ENCODE measurements at places on chromosomes 12 and 14.
A peak's percentile ranks its signal among the peaks of the same experiment; 100 is the strongest.

- DNase-seq: no peak
Observed at GRCh38 chr12:98644433-98644711, 216 bp downstream of the IKBIP start.

DNA sequence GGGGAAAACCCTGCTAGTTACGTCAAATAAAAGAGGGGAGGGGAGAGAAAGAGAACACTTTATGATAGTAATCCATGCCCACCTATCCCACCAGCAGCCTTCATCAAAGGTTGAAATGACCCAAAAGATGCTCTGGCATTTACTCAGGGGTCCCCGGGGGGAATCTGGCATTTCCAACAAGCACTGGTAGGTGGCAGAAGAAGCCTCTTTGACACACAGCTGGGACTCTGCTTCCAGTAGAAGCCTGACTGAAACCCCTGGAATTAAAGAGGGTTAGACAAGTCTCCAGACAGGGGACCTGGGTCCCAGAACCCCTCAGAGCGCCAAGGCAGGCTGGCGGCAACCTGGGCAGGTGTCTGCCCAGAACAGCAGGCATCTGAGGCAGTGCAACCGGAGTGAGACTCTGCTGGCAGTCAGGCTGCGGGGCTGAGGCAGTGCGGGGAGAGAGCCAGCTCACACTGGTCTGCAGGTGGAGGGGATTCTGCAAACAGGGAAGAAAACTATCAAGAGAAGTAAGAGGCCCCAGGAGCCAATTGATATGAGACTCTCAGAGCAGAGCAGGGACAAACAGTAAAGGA is 85.0 kb upstream of the CAPRIN2 start:
- no peak for DNase-seq

DNA sequence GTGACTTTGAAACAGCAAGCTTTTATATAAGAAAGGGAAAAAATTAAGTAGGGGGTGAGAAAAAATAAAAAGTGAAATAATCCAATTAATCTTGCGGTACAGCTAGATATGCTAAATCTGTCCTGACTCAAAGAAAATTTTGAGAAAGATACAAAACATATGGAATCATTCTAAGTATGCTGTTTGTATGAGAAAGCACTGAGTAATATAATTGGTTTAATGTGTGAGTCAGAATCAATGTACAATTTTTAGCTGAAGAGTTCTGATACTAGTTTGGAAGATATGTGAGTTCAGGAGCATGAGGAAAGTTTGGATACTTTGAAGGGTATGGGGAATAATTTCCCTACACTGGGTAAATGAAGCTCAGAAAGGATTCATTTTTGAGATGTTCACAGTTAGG is 190.9 kb upstream of the RASSF8 start:
- peak; percentile 7 for DNase-seq

DNA sequence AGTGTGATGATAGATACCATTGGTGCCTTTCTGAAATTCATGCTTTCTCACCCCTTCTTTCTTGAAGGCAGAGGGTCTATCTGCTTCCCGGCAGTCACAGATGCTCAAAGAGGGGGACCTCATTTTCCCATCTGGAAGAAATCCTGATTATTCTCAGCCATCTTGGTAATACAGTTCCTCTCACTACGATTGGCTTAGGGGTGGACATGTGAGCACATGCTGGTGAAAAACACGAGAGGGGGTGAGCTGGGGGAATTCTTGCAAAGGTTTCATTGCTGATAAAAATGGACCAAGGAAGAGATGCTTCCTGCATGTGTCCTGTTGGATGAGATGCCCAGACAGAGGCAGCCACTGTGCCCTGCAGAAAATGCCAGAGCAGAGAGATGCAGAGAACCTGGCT is 13.8 kb upstream of the SCARB1 start:
- DNase-seq: no peak

GRCh38 chr12:121837680-121838079 is 21.0 kb downstream of the HPD start:
- no peak for DNase-seq

GRCh38 chr12:93798279-93799151 is 121.3 kb downstream of the CRADD start:
- DNase-seq: no peak

DNA sequence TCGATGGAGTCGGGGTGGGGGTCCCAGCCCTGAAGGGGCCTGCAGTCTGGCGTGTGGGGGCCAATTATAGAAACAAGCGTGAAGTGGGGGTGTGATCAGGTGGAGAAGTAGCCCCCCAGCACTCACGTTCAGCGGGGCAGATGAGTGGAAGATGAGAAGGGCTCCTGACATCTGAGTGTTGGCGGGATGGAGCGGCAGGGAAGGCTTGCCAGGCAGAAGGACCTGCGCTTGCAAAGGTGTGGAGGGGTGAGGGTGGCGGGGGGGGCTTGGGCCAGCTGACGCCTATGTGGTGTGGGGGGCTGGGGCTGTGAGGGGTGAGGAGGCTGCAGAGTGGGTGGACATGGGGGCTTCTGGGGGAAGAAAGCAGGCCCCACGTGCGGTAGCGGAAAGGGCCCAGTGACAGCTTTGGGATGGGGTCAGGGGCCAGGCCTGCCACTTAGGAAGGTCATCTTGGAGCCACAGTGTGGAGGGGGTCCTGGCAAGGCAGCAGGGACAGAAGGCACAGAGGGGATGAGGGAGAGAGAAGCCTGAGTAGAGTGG is 22.2 kb upstream of the BEGAIN start:
- DNase-seq: no peak

GRCh38 chr14:93331728-93332396 is 974 bp downstream of the BTBD7 start:
- no peak for DNase-seq

DNA sequence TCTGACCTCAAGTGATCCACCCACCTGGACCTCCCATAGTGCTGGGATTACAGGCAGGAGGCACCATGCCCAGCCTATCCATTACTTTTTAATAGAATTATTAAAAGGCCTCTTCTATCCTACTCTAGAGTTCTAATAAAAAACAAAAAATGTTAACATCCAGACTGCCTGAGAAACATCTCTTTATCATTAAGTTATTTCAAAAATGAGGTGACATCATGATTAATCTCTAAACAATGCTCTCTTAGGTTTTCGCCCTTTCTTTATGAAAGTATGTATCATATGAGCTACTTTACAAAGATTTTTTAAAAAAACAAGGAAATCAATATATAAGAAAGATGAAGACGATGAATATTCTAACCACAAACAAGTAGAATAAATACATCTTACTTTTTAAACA is 52.6 kb downstream of the FGD6 start:
- no peak for DNase-seq

DNA sequence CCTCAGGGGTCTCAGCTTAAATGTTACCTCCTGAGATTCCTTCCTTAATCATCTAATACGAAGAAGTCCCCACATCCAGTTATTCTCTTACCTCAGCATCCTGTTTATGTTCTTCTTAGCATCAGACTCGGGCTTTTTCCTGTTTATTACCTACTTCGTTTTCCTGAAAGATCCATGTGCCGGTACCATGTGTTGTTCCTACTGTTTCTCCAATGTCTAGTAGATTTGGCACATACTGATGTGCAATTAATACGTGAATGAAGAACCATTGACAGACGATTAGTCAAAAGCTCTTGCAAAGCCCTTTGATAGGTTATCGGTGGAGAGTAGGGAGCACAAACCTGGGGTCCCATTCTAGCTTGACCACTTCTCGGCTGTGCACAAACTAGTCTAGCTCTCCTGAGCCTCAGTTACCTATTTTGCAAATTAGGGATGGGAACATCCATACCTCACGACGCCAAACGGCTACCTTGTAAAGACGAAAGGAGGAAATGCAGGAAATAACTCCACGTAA is 735 bp upstream of the MAPKAPK5 start:
- peak; percentile 18 for DNase-seq

DNA sequence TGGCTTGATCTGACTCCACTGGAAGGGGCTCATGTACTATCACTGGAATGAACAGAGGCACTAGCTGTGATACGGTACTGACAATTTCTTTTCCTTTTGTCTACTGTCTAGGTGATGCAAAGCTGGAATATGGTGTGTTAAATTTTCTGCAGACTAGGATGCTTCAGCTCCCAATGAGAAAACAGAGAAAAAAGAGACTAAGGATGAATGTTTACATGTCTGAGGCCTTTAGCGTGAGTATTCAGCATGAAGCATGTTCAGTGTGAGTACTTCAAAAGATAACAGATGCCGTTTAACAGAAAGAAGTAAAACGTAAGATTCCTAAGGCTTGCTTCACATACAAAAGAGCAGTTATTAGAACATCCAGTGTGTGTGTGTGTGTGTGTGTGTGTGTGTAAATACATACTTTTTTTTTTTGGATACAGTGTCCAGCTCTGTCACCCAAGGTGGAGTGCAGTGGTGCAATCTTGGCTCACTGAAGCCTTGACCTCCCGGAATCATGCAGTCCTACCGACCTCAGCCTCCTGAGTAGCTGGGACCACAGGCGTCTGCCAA is 92.3 kb upstream of the FERMT2 start:
- no peak for DNase-seq

DNA sequence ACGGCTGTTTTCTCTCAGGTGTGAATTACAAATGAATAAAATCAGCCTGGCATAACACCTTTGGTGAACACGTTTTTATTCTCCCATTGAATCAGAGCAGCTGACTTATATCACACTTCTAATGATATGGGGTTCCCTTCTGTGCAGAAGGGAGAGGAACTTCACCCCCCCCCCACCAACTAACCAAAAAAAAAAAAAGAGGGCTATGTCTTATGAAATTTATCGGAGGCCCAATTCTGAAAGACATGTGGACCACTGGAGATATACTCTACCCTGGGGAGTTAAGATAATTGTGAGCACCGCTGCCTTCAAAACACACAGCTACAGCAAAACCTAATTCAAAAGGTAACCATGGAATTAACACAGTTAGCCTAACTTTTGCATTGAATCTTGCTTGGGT is 4.6 kb downstream of the BCL11B start:
- DNase-seq: no peak

- no peak for DNase-seq
Observed at GRCh38 chr14:87999277-87999676, 5.7 kb upstream of the GPR65 start.

DNA sequence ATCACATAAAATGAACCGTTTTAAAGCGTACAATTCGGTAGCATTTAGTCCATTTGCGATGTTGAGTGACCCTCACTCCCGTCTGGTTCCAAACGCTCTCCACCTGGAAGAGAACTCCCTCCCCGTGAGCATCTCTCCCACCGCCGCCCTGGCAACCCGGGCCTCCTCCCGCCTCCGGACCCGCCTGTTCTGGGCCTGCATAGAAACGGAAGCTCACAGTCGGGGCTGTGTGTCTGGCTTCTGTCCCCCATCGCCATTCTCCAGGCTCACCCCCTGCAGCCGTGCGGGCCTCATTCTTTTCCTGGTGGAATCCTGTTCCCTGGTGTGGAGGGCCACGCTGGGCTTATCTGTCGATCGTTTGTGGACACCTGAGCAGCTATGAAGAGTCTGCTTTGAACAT is 17.3 kb downstream of the LRCOL1 start:
- no peak for DNase-seq

Data from hepatic stellate cell (primary cell).